ENCODE measurements at places on chromosomes 2 and 18.

GRCh38 chr2:47388888-47389287 lies 14.1 kb upstream of the MSH2 start:
- no peak for DNase-seq

GRCh38 chr18:23154030-23154429 lies 18.7 kb downstream of the CABLES1 start:
- no peak for DNase-seq

GRCh38 chr2:101357376-101357775 lies 29.9 kb downstream of the CREG2 start:
- DNase-seq = no peak

DNA sequence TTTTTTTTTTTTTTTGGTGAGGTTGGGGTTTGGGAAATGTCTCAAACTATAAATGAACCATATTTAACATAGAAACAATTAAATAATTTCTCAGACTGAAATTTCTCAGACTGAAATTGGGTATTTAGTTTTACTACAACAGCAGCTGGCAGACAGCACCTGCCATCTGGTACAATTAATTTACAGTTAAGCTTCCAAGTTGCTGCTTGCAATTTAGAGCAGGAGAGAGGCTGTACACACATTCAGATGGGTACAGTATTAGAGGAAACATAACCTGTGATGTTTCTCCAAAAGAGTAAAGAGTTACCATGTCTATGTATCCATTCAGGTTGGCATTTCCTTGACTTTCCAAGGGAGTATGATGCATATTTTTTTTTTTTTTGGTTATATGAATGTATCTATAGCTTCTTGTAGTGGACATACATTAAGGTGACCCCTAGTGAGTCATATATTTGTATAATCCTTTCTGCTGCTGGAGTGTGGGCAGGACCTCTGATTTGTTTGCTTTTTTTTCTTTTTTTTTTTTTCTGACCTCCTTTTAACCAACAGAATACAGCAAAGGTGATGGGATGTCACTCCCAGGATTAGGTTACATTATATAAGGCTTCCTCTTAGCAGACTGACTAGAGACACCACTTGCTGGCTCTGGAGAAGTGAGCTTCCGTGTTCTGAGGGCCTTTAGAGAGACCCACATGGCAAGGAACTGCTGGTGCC lies 201.7 kb downstream of the PTH2R start:
- DNase-seq = no peak

DNA sequence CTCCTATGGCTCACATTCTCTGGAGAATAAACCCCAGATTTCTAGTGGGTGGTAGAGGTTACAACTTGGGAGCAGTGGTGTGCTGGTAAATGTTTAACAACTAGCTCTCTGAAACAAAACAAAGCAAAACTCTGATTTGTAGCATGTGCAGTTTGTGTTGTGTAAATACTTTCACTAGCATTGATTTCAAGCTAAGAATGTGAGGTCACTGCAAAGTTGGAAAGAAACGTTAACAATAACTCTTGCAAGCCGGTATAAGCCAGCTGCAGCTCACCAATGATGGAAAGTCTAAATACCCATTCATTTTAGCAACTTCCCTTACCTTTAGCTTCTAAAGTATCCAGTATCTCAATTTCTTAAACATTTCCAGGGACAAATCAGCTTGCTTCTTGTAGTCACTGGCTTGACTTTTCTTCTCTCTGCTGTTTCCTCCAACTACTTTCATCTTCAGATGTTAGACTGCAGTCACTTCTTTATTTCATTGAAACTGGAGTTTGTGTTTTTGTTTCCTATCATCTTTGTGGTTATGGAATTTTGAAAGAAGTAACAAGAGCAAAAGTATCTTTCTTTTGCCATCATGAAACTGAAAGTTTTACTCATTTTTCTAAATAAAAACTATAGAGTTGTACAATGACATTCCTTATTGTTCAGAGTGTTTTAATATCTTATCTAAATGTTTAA lies 140.2 kb downstream of the PLCL1 start:
- no peak for DNase-seq

- DNase-seq = no peak
These were observed 121.1 kb upstream of the ACAA2 start for GRCh38 chr18:49934457-49934856.

DNA sequence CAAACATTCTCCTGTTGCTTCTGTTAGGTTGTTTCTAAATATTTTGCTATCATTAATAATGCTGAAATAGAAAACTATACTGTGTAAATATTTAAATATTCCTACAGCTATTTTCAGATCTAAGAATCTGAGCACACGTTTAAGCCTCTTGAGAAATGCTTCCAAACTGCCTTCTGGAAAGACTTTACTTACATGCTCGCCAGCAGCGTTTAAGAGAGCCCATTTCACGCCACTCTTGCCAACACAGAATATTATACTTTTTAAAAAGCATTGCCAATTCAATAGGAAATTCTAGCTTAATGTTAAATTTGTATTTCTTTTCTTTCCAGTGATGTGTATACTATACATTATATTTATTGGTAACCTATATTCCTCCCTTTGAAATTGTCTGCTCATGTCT lies 92.0 kb downstream of the TMEM163 start:
- no peak for DNase-seq

GRCh38 chr2:44524347-44524926 lies 162.7 kb downstream of the CAMKMT start:
- no peak for DNase-seq

DNA sequence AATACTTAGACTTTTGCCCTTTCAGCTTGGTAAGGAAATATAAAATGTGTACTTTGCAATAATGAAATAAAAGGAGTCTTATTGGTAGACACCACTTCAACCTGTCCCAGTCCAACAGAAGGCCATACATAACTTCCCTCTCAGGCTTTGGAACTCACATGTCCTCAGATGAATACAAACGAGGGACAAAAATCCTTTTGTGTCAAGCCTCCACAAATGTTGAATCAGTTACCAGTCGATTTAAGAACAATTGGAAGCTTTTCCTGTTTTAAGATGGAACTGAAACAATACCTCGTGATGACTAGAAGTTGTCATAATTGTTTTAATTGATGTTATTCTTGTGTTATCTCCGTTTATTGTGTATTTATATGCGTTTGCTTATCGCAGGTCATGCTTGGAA lies 385.1 kb upstream of the POU3F3 start:
- no peak for DNase-seq

DNA sequence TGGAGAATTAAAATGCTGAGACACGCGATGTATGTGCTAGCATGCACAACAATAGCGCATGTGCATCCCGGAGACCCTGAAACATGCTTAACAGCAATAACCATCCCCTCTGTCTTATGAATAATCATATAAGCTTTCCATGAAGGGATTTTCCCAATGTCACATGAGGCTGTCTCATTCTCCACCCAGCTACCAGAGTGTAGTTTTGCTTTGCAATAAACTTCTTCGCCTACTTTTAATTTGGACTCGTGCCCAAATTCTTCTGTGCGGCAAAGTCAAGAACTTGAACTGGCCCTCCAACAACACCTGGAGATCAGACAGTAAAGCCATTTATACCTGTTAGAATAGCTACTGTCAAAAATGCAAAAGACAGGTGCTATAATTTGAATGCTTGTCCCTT lies 15.5 kb downstream of the LYG1 start:
- DNase-seq = no peak

GRCh38 chr2:182924306-182924705 lies 57.9 kb upstream of the FRZB start:
- no peak for DNase-seq

DNA sequence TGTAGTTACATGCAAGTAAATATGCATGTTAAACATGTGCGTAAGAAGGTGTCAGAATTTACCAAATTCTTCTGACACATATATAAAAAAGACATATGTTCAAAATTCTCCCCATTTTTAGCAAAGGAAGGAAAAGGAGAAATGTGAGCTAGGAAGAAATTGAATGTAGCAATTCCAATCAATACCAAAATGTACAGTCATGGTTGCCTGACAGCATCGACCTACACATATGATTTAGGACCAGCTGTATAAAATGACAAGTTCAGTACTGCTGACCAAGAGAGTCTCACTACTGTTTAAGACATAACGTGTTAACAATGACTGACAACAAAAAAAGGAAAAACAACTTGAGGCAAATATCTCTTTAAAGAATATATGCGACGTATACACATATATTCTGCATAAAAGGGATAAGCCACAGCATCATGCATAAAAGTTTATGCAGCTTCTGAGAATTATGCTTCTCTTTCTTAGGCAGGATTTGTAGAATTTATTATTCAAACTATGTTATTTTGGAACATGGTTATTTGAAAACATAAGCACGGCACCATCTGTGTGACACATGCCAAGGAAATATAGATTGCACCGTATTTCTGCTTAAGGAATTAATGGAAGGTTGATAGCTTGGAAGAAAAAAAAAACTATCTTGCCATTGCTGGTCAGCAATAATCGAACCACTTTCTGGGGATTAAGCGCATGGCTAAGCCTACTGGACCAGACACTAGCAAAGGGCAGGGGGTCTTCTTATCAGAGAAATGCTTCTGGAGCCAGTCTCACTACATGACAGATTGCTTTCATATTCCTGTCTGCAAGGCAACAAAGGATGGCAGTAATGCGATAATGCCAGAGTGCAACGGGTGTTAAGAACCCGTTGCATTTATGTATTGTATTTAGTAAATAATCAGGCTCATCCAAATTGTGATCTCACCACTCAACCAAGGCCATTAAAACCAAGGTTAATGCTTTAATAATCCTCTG lies 154.0 kb downstream of the WDPCP start:
- no peak for DNase-seq

DNA sequence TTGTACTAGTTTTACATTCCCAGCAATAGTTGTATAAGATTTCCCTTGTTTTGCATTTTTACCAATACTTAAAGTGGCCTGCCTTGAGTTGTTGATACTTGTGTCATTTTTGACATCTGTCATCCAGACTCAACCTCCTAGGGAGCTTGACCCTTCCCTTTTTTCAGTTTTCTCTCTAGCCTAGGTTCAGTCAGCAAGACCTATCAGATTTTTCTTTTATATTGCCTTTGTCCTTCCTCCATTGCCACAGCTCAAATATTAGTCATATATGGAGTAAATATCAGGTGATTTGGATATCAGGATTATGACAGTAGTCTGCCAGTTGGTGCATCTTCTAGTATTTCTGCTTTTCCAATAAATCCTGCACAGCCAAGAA lies 13.4 kb downstream of the CENPO start:
- no peak for DNase-seq

DNA sequence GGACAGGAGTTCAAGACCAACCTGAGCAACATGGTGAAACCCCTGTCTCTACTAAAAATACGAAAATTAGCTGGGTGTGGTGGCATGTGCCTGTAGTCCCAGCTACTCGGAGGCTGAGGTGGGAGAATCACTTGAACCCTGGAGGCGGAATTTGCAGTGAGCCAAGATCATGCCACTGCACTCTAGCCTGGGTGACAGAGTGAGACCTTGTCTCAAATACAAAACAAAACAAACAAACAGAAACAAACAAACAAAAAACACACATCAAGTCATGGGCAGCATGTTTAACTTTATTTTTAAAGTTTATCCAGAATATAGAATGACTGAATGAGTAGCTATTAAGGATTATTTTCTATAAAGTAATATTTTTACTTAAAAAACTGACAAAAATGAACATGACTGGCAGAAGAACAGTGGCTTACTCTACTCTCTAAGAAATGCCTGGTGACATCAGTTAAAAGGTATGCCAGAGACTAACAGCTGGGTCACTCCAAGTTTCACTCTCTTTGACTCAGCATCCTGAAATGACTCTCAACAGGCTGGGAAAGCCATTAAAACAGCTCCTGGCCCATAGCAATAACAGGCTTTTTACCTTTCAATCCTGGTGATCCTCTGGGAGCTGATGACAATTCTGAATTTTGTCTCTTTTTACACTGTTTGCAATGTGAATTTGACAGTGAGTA lies 281.6 kb upstream of the STON1 start:
- no peak for DNase-seq

GRCh38 chr2:223877721-223878410 lies 40.5 kb upstream of the AP1S3 start:
- DNase-seq = no peak

DNA sequence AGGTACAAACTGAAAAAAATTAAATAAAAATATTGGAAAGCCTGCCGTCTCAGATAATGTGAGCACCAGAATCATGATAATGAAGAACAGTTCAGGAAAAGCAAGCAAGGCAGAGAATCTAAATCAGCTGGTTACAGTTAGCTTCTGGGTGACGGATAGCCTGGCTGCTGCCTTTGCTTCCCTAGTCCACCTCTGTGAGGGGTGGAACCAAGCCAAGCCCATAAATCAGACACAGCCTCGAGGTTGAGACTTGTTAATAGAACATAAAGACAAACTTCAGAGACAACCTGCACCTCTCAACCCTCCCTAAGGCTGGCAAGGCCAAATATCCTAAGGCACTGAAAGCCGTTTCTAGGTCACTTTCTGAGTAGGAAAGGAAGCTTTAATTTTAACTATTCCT lies 334.7 kb upstream of the SLC39A10 start:
- no peak for DNase-seq

- no peak for DNase-seq
These were observed 23.4 kb upstream of the RAPGEF4 start for GRCh38 chr2:172712251-172712650.
